Activated T-helper 17 cell treated with anti-CD3 and anti-CD28 coated beads, Interleukin-2, amount 50 U/mL, for 72 hours (primary cell): ENCODE measurements at places on chromosomes 2 and 18. TPM values are rescaled to one million over a fixed set of nuclear protein-coding genes. Genes with fewer than 3 reads are reported as not detected.

- no peak for ATAC-seq
These were observed 165.0 kb downstream of the KLHL29 start for GRCh38 chr2:23549821-23550530.

GRCh38 chr18:70426818-70427217 lies 138.0 kb downstream of the SOCS6 start:
- no peak for ATAC-seq

CRACDL gene
- total RNA-seq: 0.16 TPM

ACKR3 gene
- total RNA-seq: 0.86 TPM

DNA sequence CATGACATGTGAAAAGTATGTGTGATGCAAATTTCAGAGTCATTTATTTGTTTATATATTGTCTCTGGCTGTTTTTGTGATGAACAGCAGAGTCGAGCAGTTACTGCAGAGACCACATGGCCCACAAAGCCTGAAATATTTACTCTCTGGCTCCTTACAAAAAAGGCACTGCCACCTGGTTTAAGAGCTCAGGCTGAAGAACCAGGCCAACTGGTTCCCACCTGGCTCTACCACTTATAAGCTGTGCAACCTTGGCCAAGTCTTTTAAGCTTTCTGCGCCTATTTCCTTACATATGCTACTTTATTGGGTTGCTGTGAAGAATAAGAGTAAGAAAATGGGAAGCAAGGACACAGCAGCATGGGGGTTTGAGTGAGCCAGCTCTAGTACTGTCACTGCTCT lies 207.6 kb downstream of the L3MBTL4 start:
- ATAC-seq: no peak

DNA sequence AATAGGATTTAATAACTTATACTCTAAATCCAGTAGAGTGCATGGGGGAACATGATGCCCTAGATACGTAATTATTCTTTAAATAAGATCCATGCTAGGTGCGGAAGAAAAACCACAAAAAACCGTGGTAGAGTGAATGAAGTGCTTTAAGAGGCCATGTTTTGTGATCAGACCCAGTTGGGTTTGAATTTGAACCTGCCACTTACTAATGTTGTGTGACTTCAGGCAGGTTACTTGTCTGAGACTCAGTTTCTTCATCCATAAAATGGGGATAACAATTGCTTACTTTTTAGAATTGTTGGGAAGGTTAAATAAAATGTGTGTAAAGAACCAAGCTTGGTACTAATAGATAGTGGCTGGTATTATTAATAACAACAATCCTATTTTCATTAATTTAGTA lies 17.2 kb downstream of the MIB1 start:
- no peak for ATAC-seq
